Activated CD4-positive, alpha-beta T cell treated with anti-CD3 and anti-CD28 coated beads, Interleukin-2, amount 50 U/mL, for 1 hour (primary cell): ENCODE measurements at places on chromosomes 13 and 19.

GRCh38 chr13:107117327-107118012 is 549.5 kb upstream of the ARGLU1 start:
- DNase-seq = no peak

DNA sequence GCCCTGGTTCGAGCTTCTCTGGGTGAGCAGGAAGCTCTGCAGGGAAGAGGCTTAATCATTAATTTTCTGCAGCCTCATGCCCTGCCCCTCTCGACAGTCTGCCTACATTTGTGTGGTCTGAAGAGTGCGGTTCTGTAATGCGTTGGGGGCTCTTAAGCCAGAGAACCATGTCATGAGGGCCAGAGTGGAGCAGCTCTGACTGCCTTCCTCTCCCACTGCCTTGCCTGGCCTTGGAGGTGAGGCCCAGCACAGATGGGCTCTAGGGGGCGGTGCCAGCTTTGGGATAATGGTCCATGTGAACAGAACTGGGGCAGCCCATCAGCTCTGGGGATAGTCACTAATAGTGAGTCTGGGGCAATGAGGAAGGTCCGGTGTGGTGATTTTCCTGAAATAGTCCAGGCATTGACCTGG is 5.7 kb downstream of the FGF9 start:
- DNase-seq = peak; percentile 9

DNA sequence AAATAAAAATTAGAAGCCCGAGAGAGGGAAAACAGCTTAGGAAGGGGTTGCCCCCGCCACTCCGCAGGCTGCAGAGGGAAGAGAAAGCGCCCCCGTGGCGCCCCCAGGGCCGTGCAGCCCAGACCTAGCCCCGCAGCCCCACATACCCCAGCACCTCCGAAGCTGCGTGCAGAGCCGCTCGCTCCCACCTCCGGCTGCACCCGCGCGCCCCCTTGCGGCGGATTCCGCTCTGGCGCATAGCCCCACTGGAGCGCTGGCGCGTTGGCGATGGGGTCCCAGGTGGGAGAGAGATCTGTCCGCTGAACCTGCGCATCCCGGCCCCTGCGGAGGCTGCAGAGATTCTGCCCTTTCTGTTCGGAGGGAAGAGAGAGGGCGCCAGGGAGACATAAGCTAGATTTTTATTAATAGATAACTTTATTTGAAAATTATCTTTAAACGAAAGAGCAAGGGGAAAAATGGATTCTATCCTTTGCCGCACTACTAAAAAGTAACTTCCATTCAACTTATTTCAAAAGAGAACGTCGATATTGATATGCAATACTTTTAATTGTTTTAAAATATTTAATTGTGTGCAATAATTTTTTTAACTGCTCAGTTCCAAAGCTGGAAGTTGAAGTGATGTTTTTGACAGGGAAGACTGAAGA is 11.7 kb upstream of the CLN5 start:
- DNase-seq = peak; percentile 85

- no peak for DNase-seq
These were observed 229.3 kb downstream of the GPC6 start for GRCh38 chr13:93455861-93456260.

DNA sequence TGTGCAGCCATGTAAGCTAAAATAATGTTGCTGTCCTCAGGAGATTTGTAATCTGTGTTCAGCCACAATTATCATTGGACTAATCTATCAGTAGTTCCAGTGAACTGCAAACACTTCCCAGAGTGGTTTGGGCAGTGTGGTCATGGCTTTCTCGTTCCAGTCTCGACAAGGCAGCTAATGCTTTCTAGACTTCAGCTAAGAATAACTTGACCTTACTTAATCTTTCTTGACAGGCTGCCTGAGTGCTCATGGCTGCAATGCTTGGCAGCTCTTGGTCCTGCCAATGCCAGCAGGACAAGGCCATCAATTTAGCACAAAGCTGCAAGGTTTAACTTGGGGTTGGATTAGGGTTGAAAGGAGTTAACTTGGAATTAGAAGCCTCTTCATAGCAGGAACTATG is 32.8 kb downstream of the ATP12A start:
- no peak for DNase-seq

- no peak for DNase-seq
These were observed 5.1 kb downstream of the S1PR2 start for GRCh38 chr19:10226021-10226375.

GRCh38 chr13:76349700-76350099 is 536.5 kb downstream of the KCTD12 start:
- DNase-seq = no peak

- DNase-seq = peak; percentile 42
These were observed 35.0 kb upstream of the NANOS3 start for GRCh38 chr19:13841962-13842290.

GRCh38 chr13:98216135-98216565 is 39.1 kb upstream of the RNF113B start:
- DNase-seq = no peak

DNA sequence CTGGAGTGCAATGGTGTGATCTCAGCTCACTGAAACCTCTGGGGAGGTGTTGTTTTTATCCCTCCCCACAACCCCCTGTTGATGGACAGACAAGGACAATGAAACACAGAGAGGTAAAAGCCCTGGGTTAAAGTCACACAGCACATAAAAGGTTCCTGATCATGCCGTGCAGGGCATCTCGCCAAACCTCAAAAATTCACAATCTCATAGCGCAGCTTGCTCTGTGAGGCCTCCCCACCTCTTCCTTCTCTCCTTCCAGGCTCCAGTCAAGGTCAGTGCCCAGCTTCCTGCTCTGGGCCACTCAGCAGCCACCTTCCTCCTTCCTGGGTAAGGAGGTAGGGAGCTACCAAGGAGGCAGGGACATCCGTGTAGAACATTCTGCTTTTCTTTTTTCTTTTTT is 2.3 kb downstream of the FUT2 start:
- no peak for DNase-seq
